ENCODE measurements at places on chromosomes 3 and 15.
A peak's percentile ranks its signal among the peaks of the same experiment; 100 is the strongest.

DNA sequence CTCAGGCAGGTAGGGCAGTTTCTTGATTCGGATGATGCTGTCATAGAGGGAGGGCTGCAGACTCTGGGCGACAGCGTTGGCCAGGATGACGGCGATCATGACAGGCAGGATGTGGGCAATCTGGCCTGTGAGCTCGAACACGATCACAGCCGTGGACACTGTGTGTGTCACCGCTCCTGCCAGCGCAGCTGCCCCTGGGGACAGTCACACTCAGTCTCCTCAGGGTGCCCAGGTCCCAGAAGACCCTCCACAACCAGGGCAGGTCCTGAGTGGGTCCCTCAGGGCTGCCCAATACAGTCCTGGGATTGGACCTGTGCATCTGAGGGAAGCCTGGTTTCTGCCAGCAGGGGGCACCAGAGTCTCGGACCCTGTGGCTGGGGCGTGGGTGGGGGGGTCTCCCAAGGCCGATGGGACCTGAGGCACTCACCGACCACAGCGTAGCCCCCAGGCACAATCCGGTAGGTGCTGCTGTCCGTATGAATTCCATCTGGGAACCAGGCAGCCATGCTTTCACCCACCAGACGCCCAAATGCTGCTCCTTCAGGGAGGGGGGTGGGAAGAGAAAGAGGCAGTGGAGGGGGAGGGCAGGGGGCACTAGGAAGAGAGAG lies 7.2 kb downstream of the CLCN2 start:
- H3K4me3 ChIP-seq: no peak overlapping the region
- no peak for DNase-seq
- no peaks in the 10 kb centered on the region for H3K36me3 ChIP-seq
- H3K4me1 ChIP-seq: peaks cover 3% of the 10 kb centered on the region
- no peaks in the 10 kb centered on the region for H3K27me3 ChIP-seq

DNA sequence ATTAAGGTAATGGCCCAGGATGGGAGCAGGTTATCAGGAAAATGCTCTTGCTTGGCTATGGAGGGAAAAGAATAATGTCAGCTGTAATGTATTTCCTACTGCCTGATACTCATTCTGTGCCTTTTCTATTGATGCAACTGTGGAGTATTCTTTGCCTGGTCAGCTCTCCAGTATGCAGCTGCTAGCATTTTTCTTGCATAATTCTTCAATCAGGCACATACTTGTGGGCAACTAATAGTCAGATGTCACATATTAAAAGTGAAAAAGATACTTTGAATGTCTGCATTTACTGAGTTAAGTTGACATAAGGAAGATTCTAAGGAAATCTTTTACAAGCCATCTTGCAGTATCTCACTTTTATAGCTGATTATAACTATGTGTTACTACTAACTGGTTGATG lies 29.5 kb downstream of the CD80 start:
- H3K27me3 ChIP-seq: no peaks in the 10 kb centered on the region
- DNase-seq: peak; percentile 53

GRCh38 chr3:64815195-64815631 lies 127.4 kb upstream of the ADAMTS9 start:
- no peak overlapping the region for H3K4me3 ChIP-seq
- no peaks in the 10 kb centered on the region for H3K27me3 ChIP-seq
- no peaks in the 10 kb centered on the region for H3K4me1 ChIP-seq
- no peaks in the 10 kb centered on the region for H3K36me3 ChIP-seq

DNA sequence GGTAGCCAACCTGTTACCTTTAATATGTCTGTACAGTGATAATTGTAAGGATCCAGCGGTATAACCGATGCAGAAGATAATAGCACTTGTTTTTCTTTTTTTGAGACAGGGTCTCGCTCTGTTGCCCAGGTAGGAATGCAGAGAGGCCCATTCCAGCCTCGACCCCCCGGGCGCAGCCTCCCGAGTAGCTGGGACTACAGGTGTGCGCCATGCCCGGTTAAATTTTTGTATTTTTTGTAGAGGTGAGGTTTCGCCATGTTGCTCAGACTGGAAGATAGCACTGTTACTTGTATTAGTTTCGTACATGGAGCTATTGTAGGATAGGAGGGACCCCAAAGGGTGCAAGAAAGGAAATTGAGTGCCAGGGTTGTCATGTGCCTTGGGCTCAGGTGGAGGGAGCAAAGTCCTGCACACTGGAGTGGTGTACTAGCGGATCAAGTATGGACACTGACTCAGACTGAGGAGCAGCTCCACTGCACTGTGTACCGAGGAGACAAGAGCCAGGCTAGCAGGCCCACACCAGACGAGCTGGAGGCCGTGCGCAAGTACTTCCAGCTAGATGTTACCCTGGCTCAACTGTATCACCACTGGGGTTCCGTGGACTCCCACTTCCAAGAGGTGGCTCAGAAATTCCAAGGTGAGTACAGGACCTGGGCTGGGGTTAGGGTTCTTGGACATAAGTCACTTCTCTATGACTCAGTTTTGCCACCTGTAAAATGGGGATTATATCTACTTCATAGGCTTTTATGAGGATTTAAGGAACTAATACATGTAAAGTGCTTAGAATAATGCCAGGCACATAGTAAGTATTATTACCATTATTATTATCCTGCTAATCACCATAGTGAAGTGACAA lies 1.0 kb downstream of the OGG1 start:
- peak; percentile 24 for DNase-seq
- H3K4me1 ChIP-seq: peaks cover 36% of the 10 kb centered on the region
- peak overlapping the region; percentile 78 for H3K4me3 ChIP-seq

GRCh38 chr15:71357321-71357732 lies 242.1 kb downstream of the THSD4 start:
- H3K4me1 ChIP-seq: no peaks in the 10 kb centered on the region
- H3K36me3 ChIP-seq: no peaks in the 10 kb centered on the region
- no peak overlapping the region for H3K4me3 ChIP-seq
- no peak for DNase-seq
- H3K27ac ChIP-seq: no peak overlapping the region
